HFFc6 (cell line): ENCODE measurements at places on chromosomes 13 and 19. TPM values are rescaled to one million over a fixed set of nuclear protein-coding genes. Genes with fewer than 3 reads are reported as not detected.

DNA sequence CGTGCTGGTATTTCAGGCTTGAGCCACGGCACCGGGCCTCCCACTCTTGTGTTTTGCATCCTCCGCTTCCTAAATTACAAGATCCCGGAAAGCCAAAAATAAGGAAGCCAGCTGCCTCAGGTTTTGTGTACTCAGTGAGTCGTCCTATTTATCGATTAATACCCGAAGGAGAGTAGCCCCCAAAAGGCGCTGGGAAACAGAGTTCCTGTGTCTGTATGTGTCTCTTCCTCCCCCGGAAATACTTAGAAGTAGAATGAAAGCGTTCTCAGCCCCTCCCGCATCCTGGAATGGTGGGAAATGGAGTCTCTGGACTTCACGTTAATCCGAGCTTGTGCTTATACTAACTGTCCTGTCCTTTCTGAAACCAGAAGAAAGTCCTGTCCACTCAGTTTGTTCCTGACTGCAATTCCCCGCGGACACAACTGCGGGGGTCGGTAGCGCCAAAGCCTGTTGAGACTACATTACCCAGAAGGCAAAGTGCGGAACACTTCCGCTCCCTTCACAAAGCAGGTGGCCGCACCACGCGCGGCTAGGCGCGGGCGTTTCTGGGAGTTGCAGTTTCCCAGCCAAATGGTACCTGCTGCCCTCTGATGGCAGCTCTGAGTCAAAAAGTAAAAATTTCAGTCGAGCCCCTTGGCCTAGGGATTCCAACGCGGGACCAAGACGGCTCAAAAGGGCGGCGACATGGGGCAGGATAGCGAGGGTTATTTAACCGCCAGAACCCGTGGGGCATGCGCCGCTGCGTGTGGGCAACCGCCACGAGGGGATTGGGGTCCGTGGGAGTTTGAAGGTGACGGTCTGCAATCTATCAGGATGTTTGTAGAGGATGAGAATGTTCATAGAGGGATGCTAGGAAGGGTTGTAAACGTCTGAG, 2.2 kb upstream of the GSK3A start:
- DNase-seq: peak; percentile 92

GRCh38 chr19:8194528-8195267, 14.5 kb upstream of the CERS4 start:
- DNase-seq: no peak

The RASIP1 gene
- total RNA-seq: not detected in 3 replicates

The CTU1 gene
- total RNA-seq: 5.1 to 7.6 TPM (median 6.8 TPM) in 3 replicates

DNA sequence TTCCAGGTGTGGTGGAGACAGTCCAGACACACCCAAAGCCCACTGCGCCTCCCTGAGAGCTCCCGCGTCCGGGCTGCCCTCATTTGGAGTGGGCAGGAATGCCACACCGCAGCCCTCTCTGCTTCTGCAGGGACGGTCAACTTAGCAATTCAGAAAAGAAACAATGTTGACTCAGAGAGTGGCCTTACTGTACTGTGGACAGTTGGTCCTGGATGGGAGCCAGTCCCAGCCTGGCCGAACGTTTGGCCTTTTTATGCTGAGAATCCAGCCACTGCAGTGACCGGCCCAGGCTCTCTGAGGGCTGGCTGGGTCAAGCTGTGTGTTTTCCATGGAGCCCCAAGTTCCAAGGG, 7.2 kb downstream of the GAS6 start:
- DNase-seq: peak; percentile 82

The SKA3 gene
- 11.5 to 26.0 TPM (median 22.0 TPM) in 3 replicates for total RNA-seq

DNA sequence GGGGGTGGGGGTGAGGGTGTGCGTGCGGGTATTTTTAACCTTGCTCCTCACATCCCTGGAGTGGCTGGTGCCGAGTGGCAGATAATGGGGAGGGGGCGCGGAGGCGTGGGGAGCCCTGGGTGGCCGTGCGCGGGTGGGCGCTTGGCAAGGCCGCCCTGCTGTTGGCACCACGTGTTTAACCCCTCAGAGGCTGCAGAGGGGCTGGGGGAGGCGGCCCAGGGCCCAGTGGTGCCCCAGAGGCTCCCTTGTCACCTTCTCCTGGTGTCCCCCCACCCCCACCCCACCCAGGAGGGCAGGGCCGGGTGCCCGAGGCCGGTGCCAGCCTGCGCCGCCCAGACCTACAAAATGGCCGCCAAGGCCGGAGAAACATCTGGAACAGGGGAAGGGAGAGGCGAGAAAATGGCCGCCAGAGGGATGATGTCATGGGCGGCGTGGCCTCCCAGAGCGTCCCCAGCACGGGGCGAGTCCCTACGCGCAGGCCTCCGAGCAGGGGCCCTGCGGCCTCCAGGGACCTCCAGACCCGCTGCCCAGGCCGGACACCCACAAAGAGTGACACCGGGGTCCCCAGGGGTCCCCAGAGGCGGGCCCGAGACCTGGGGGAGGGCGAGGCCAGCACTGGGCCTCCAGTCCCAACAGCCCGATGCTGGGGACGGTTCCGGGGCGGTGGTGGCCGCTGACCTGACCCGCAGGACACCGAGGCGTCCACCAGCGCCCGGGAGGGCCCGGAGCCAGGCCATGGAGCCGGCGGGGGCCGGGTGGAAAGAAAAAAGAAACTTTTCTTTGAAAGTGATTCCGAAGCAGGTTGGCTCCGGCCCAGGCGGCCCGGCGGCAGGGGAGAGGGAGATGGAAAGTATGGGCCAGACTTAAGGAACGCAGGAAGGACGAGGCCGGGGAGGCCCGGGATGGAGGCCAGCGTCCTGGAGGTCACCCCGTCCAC, 38.2 kb downstream of the NFIC start:
- peak; percentile 88 for DNase-seq

DNA sequence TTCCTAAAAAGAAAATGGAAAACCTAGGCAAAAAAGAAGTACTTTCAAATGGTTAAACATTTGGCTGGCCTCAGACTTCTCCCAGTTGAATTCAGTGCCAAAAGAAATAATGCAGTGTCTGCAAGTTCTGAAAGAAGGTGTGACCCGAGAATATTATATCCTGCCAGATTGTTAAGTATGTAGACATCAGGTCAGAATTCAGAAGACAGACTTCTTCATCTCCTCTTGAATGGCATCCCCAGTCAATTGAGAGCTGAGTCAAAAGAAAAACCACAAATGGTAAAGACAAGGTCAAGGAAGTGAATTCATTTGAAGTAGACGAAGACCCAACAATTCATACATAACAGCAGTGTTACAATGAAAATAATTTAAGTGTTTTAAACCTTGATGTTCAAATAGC, 194.5 kb downstream of the NBEA start:
- no peak for DNase-seq

DNA sequence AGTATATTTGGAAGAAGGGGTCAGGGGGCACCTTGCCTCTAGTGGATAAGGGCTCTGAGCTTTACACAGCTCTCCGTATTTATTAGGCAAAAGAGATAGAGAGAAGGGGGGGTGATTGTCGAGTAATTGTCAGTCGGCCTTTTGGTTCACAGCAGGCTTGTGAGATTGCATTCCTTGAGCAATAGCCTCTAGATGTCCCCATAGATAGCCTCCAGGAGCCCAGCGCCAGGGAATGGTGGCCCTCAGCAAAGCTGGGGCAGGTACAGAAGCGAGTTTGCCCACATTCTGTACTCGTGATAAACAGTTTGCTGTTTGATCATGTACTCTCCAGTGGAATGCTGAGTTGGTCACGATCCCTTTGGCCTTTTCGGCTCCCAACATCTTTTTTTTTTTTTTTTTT, 4.6 kb downstream of the ZNF613 start:
- no peak for DNase-seq

GRCh38 chr19:53977429-53977990, 13.9 kb upstream of the CACNG6 start:
- peak; percentile 65 for DNase-seq

The ZNF471 gene
- 1.1 to 2.8 TPM (median 2.6 TPM) in 3 replicates for total RNA-seq

The URAD gene
- not detected in 3 replicates for total RNA-seq

The LHFPL6 gene
- total RNA-seq: 61.5 to 75.3 TPM (median 63.3 TPM) in 3 replicates

- DNase-seq: peak; percentile 22
Observed at GRCh38 chr19:15332311-15332996, at the start of gene BRD4. BRD4 (minus strand) TSS chr19:15332539; CDS start chr19:15273099, 59,440 bp downstream.

DNA sequence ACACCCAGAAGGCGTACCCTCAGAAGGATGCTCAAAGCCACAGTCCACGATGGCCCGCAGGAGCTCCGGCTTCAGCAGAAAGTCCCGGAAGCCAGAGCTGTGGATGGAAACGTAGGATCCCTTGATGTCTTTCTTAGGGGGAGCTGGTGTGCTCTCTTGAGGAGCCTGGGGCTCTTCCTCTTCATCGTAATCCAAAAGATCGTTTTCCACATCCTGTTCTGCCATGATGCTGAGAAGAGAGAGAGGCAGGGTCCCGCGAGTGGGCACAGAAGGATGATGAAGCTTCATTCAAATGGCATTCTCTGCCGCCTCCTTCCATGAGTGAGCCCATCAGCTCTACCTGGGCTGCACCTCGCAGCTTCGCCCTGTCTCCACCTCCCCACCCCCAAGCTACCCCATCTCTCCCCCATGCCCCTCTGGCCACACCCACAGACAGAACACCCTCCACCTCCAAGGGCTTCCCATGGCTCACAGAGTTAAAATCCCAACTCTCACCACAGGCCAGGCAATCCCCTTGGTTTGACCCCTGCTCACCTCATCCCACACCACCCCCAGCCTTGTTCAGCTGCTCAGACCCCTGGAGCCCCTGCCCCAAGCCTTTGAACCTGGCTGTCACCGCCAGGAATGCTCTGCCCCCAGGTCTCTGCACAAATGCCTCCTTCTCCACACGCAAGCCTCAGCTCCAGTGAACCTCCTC, 6.0 kb downstream of the DDX39A start:
- DNase-seq: no peak

The OR7G3 gene
- total RNA-seq: not detected in 2 replicates

GRCh38 chr13:38473305-38473704, 123.7 kb downstream of the UFM1 start:
- DNase-seq: no peak

The TMEM150B gene
- total RNA-seq: not detected in 2 replicates

GRCh38 chr13:53127373-53127772, 98.8 kb downstream of the OLFM4 start:
- DNase-seq: no peak

The METTL21C gene
- not detected in 3 replicates for total RNA-seq

DNA sequence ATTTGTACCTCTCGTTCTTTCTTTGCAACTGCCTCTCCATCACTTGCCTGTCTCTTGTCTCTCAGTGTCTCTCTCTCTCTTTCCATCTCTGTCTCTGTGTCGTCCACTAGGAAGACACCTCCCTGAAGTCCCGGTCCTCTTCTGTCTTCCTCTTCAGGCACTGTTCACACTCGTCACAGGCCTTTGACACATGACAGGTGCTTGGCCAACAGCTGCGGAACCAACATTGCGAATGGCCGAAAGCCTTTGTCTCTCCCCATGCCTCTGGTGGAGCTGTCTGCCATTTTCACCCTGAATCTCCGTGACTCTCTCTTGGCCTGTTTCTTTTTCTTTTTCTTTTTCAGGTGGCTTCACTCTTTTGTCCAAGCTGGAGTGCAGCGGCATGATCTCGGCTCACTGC, 2.8 kb downstream of the HIPK4 start:
- DNase-seq: no peak

The ZNF222 gene
- total RNA-seq: 2.7 to 5.1 TPM (median 3.5 TPM) in 3 replicates

The S1PR2 gene
- total RNA-seq: 16.8 to 19.7 TPM (median 19.1 TPM) in 3 replicates

GRCh38 chr19:6868351-6868750, 19.0 kb upstream of the ADGRE1 start:
- no peak for DNase-seq

GRCh38 chr19:412356-413355, 3.7 kb upstream of the C2CD4C start:
- no peak for DNase-seq

GRCh38 chr19:461721-462551, 1.1 kb upstream of the SHC2 start:
- DNase-seq: no peak

The PABPC3 gene
- 0.24 to 0.39 TPM (median 0.25 TPM) in 3 replicates for total RNA-seq

GRCh38 chr13:111323950-111324651, 3.7 kb downstream of the TEX29 start:
- DNase-seq: no peak
